Activated CD8-positive, alpha-beta memory T cell treated with anti-CD3 and anti-CD28 coated beads for 36 hours (primary cell): ENCODE measurements at places on chromosomes 2 and 18. TPM values are rescaled to one million over a fixed set of nuclear protein-coding genes. Genes with fewer than 3 reads are reported as not detected.

GPR155 gene
- 8.2 TPM for total RNA-seq

RAX gene
- not detected for total RNA-seq

FAP gene
- not detected for total RNA-seq

MC5R gene
- total RNA-seq = not detected

CYP27A1 gene
- total RNA-seq = not detected

CAPN13 gene
- total RNA-seq = not detected

HNMT gene
- total RNA-seq = not detected

ZNF514 gene
- 10.1 TPM for total RNA-seq

SP9 gene
- not detected for total RNA-seq

DSG4 gene
- not detected for total RNA-seq

SLC4A1AP gene
- total RNA-seq = 28.7 TPM

LHCGR gene
- not detected for total RNA-seq

ADCYAP1 gene
- not detected for total RNA-seq

UBE2F gene
- total RNA-seq = 63.7 TPM

CFAP65 gene
- total RNA-seq = not detected

AKAIN1 gene
- not detected for total RNA-seq

ENOSF1 gene
- total RNA-seq = 75.2 TPM

LINC00305 gene
- not detected for total RNA-seq

MROH2A gene
- total RNA-seq = not detected

ESCO1 gene
- total RNA-seq = 20.3 TPM

CDH7 gene
- total RNA-seq = not detected

SEMA4F gene
- total RNA-seq = 5.9 TPM

NPAS2 gene
- 3.3 TPM for total RNA-seq

ZAP70 gene
- 201 TPM for total RNA-seq

ASB18 gene
- not detected for total RNA-seq

TUBB8B gene
- not detected for total RNA-seq

CGREF1 gene
- 7.0 TPM for total RNA-seq

FEV gene
- total RNA-seq = not detected

ACTR1B gene
- total RNA-seq = 92.1 TPM

NEURL3 gene
- total RNA-seq = 0.10 TPM
